ENCODE measurements at places on chromosomes 4 and X.

DNA sequence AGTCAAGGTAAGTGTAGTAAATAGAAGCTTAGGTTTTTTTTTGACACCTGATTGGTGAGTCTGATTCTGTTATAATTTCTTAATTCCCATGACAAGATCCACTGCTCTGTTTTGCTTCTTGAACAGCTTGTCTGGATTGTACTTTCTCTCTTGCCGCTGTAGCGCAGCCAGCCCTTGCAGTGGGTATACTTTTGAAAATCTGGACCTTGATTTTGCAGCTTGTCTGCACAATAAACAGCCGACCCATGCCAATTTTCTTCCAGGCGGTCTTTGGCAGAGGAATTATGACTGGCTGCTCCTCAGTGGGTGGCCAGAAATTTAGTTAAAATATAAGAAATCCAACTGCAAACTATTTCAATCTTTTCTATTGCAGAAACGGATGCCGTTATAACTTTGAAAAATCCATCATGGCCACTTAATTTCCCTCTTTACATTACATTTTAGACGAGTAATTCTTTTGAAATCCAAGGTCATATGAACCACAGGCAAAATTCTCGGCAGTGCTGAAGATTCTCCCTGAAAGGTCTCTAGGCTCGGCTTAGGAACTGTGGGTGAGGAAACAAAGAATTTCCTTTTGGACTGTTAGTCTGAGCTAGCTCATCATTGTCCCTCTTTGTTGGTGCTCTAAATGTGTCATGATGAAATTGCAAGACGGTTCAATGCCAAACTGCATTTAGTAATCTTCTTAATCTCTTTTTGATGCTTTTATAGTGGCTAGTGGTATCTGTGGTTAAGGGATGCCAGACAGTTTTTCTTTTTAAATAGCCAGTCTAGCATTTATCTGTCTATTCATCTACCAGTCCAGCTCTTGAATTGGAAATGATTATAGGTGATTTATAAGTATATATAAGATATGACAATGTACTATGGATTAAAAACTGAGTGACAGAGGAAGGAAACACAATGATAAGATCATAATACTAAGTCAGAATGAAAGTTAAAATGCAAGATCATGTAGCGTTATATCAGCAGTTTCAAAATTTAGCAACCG is 31.5 kb upstream of the PTTG2 start:
- no peak for DNase-seq

DNA sequence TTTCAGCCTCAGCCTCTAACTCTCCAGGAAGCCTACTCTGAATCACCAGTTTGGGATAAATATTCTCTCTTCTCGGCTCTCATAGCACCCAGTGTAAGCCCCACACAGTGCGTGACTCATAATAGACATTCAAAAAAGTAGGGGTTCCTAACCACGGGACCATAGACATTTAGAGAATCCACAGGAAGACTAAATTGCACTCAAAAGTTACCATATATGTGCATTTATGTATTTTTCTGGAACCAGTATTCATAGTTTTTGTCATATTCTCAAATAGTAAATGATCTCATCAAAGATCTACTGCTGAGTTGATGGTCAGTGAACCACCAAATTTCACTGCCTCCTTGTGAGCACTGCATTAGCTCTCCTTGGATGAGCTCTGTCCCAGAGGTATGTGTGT is 625.7 kb downstream of the SMARCA1 start:
- DNase-seq = no peak

DNA sequence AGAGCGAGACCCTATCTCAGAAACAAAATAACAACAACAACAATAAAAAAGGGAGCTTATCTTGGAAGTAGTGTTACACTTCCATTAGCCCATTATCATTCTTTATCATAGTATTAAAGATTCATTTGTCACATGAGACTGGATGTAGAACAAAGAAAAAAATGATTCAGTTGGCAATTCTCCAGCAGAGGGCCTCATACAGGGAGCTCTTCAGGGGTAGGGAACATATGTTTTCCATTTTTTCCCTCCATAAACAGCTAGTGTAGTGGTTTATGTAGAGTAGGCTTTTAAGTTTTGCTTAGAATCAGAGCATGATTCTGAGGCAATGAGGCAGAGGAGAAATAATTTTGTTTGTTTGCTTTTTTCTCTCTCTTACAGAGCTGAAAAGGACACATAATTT is 5.8 kb downstream of the CPE start:
- no peak for DNase-seq

- no peak for DNase-seq
Observed at GRCh38 chr4:4436244-4436823, 49.4 kb downstream of the NSG1 start.

DNA sequence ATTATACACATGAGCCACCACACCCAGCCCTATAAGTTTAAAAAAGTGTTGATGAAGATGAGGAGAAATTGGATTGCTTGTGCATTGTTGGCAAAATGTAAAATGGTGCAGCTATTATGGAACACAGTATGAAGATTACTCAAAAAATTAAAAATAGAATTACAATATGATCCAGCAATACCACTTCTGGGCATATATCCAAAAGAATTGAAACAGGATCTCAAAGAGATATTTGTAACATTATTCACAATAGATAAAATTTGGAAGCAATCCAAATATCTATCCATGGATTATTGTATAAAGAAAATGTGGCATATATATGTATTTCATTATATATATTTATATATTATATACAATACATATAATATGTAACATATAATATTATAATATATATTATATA is 515.6 kb upstream of the GNPDA2 start:
- DNase-seq = no peak

DNA sequence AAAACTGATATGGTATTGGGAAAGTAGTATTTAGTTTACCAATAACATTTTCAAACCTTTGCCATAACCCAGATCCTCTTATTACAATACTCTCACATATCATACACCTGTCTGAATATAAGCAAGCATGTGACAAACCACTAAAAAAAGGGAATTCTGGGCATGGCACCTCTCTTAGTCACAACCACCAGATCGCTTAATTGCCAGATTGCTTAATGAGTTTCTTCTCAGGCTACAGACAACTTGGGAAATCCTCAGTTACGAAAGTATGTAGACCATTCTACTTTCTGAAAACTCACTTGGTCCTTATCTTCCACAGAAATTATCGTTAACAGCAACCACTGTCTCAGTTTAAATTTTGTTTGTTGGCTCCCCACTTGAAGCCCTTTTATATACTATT is 2.1 kb downstream of the NAF1 start:
- DNase-seq = no peak

DNA sequence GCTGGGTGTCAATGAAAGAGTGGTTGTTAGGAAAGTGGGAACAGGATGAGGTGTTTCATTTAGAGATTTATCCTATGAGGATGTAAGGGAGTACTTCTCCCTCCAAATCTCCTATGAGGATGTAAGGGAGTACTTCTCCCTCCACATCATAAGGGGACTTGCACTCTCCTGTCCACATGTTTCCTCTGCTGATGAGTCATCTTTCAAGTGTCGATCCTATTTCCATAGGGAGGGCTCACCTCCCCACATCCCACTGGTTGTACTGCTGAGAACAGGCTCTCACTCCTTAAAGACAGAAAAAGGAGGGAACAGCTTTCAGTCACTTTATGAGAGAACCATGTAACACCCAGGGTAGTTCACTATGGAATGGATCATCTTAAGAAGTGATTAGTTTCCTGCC is 65.0 kb downstream of the INPP4B start:
- DNase-seq = no peak

GRCh38 chr4:48403358-48403757 is 62.0 kb downstream of the SLAIN2 start:
- no peak for DNase-seq

GRCh38 chr4:38426532-38426931 is 237.5 kb upstream of the KLF3 start:
- no peak for DNase-seq

- DNase-seq = no peak
Observed at GRCh38 chr4:122246551-122246950, 94.4 kb downstream of the BLTP1 start.

DNA sequence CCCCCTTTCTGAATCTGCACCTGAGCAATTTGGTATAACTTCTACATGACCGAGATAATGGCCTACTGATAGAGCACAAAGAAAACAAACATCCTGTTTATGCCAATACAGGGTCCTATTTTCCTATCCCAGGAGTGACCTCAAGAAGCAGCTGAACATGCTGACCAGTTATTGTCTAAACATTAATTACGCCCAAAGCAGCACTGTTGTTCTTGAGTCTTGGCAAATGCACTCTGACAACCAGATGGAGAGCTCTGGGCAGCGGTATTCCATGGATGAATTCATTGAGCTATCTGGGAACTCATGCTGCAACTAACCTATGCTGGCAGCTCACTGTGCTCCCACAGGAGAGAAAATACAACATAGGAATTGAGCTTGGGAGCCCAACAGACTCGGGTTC is 52.6 kb downstream of the PCYT1B start:
- DNase-seq = no peak

DNA sequence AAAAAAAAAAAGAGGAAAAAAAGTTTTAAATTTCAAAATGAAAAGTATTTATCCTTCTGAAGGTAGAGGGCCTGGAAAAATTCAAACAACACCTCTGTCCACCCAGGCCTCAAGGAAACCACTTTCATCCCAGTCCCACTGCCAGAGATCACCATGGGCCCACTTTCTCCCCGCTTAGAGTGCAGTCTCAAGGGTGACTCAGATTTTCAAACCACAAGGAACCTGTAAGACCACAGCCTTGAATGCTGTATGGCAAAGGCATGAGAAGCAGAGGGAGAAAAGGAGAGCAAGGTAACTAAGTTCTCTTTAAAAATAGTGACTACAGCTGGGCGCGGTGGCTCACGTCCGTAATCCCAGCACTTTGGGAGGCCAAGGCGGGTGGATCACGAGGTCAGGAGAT is 87.9 kb upstream of the PACRGL start:
- no peak for DNase-seq

GRCh38 chr4:10530137-10530786 is 73.0 kb upstream of the ZNF518B start:
- no peak for DNase-seq

DNA sequence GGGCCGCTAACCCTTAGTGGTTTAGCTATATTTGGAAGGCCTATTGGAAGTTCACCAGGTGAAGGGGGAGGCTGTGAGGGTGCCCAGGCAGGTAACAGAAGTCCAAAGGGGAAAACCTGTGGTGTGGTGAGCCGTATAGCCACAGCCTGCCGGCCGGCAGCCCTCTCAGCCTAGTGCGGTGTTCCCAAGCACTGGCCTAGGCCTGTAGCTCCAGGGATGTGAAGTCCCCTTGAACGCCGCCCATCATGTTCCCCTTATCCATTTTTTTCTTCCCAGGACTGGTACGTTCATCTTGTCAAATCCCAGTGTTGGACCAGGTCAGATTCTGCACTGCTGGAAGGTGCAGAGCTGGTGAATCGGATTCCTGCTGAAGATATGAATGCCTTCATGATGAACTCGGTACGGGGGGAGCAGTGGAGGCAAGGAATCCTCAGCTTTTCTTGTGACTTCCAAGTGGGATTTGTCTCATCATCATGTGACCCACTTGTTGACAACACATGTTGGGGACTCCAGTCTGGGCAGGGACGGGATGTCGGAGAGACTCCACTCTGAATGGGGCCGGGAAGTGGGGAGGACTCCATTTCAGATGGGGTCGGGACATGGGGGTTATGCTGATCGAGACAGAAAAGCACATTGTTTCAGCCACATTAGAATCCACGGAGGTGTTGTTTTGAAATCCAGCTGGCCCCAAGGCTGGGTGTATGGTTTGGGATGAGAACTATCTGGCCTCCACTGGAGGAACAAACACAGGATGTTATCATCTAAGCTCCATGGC is 39.2 kb upstream of the MSANTD1 start:
- no peak for DNase-seq

- DNase-seq = no peak
Observed at GRCh38 chrX:29237972-29238371, 650.7 kb downstream of the IL1RAPL1 start.

- no peak for DNase-seq
Observed at GRCh38 chrX:139178980-139179379, 351.6 kb upstream of the F9 start.

DNA sequence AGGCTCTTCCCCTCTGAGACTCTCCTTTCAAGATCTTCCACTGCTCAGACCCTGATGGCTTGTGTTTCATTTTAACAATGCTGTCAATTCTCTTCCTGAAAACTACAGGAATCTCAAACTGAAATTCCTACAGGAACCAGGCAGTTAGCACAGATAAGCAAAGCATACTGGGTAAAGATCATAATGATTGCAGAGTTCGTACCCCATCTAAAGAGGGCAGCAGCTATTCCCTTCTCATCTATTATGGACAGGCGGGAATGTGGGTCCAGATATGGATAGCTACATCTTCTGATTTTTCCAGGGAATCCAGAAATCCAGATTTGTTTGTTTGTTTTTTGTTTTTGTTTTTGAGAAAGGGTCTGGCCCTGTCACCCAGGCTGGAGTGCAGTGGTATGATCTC is 83.8 kb downstream of the STARD8 start:
- DNase-seq = no peak

- no peak for DNase-seq
Observed at GRCh38 chr4:155966731-155967395, 13.2 kb upstream of the CTSO start.

GRCh38 chr4:44326741-44327140 is 121.9 kb downstream of the KCTD8 start:
- DNase-seq = no peak

GRCh38 chr4:102387552-102388150 is 42.4 kb upstream of the SLC39A8 start:
- DNase-seq = no peak

DNA sequence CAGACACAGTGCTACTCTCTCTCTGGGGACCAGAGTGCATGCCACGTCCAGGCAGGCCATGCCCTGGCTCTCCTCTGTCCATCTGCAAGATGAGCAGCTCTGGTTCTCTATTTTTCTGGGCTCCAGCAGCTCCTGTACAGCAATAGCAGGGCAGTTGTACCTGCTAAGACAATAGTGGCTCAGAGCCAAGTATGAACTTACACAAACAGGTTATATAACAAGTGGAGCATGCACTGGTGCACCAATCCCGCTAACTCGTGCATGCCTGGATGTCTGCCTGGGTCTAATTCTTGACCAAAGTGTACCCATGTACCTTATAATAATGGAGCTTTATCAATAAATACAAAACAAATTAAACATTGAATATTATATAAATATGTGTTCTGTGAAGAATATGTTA is 392.3 kb downstream of the CENPC start:
- no peak for DNase-seq

GRCh38 chr4:183727482-183727881 is 68.4 kb downstream of the TRAPPC11 start:
- no peak for DNase-seq

DNA sequence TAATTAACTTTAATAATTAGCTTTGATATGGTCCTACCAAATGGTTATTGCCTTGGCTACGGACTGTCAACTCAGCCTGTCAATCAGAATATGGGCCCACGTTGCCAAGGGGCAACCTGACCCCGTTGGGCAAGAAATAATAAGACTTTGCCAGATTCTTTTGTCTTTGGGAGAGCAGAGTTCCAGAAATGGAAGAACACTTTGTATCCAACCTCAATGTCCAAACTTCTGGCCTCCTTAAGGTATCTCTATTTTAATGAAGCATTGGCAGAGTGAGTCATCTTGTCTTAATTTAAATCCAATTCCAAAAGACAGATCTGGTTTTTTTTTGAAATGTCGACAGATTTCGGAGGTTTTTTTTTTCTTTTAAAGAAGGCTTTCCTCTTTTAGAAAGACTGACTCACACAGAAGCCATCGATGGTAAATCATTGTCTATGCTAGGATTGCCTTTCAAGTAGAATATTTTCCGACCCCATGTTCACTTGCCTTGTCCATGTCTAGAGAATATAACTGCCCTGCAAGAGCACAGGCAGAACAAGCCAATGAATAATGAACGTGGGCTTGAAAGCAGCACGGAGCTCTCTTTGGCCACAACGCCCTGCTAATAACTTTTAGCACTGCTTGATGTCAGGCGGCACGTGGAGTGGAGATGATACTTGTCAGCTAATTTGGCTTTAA is 190.3 kb upstream of the GATB start:
- DNase-seq = no peak

All from stimulated activated CD4-positive, alpha-beta T cell treated with anti-CD3 and anti-CD28 coated beads, Interleukin-1b, Interleukin-23, amount 100 ng/mL, for 1 hour (primary cell).